ENCODE measurements at places on chromosomes 6 and 20.
A peak's percentile ranks its signal among the peaks of the same experiment; 100 is the strongest.

- no peak for DNase-seq
These were observed 56.8 kb downstream of the PREP start for GRCh38 chr6:105346052-105346451.

GRCh38 chr6:144149894-144150709 lies at the start of gene STX11:
STX11 (plus strand) TSS chr6:144150517; CDS start chr6:144186628, 36,111 bp downstream.
- peak; percentile 88 for DNase-seq

GRCh38 chr20:49037962-49038387 lies 8.1 kb upstream of the CSE1L start:
- no peak for DNase-seq

DNA sequence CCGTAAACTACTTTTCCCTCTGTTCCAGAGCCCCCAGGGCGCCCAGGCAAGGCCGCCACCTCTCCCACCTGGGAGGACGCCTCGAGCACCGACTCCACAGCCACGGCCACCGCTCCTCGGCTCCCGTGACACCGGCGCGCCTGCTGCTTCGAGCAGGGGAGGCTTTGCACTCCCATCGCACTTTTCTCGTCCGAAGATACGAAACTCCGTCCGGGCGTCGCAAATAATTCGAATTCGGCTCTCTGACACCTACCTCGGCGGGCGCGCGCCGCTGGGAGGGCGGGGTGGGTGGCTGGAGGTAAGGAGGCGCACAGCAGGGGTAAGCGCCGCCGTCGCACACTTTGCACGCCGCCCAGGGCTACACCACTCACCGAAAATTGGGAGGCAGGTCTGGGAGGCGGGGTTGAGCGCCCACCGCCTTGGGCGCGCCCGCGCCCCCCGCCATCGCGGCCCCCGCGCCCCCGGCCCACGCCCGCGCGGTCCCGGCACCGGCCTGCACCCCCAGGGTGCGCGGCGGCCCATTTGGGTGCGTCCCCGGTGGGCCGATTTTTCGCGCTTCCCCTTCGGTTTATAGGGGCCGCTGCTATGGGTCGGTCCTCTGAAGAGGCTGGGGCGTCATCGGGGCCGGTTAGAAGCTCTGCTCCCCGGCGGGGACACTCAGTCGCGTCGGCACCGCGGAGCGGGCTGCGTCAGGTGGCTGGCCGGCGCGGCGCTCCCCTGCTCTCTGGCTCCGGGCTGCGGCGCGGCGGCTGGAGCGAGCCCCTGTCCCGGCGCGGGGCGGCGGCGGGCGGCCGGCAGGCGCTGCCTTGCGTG lies 36.2 kb downstream of the GNAS start:
- peak; percentile 90 for DNase-seq

DNA sequence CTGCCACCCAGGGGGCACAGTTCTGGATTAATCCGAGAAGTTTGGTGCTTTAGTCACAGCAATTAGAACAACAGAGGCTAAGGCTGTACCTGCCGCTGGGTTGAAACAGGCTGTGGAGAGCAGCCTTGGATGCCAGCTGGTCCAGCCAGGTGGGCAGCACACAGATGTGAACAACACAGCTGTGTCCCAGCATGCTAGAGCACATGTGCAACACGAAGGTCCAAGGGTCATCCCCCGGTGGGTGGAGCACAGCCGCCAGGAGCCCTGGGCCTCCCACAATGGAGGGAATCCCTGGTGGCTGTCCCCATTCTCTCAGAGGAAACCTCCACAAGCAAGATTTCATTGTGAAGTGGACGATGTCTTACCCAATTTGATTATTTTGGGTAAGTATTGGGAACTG lies 99.2 kb upstream of the SYNDIG1 start:
- no peak for DNase-seq
